ENCODE measurements at places on chromosomes 5 and 9.
A peak's percentile ranks its signal among the peaks of the same experiment; 100 is the strongest.

DNA sequence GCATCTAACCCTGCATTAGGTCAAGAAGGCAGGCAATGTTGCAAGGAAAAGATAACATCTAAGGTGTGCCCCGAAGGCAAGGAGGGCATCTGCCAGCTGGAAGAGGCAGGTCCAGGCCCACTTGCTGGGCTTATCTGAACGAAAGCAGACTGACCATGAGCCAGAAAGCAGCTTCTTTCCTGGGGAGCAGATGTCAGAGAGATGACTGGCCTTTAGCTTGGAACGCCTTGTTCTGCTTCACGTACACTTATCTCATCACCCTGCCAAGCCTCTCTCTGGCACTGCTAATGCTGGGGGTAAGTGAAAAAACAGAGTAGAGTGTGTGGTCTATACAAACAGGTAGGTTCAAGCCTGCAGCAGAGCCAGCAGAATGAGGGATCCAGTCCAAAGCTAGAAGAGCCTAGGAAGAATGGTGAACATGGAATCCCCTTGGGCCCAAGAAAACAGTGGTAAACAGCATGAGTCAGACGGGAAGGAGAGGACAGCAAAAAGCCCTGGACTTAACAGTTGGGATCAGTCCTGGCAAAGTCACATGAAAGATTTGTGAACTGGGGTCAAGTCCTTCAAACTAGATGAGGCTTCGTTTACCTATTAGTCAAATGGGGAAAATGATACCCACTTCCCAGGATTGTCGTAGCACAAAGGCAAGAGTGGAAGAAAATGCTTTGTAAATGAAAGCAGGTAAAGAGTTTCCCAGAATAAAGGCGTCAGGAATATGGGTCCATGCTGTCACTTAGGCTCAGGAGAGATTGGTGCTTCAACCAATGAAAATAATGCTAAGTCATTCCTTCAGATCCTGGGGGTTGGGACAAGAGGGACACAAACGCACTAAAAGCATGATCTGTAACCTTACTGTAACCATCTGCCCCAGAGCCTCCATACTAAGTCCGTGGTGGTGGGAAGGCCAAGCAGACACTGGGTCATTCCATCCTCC lies 200.9 kb downstream of the SLIT3 start:
- peak; percentile 59 for DNase-seq

GRCh38 chr5:135546912-135547311 lies 11.1 kb upstream of the NEUROG1 start:
- no peak for DNase-seq

- no peak for DNase-seq
Observed at GRCh38 chr5:112063856-112064255, 306.9 kb upstream of the NREP start.

- DNase-seq, result no peak
Observed at GRCh38 chr5:52119768-52120167, 667.9 kb upstream of the ITGA1 start.

DNA sequence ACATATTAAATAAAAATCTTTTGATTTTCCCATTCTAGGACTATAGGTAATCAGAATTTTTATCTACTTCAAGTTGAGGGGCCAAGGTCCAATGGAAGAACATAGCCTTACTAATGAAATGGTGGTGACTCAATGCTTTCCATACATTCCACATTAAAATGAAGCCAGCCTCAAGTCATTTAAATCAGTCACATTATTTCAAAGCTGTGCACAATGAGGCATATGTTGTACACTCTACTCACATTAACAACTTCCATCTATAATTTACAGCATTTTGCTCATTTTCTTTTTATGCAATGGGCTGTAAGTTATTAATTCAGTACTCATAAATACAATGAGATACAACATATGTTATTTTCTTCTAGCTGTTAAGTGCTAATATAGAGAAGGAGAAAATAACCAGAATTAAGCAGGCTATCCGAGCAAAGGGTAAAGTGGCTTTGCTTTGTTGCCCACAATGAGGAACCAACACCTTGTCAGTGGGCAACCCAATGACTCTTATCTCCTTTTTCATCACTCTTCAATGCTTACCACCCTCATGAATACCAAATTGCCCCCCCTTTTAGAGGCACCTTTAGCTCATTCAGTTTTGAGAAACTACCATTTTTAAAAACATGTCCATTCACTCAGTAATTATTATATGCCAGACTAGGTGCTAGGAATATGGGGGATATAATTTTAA lies 52.4 kb downstream of the TTLL11 start:
- no peak for DNase-seq

GRCh38 chr9:33142535-33142934 lies 24.6 kb downstream of the B4GALT1 start:
- no peak for DNase-seq

DNA sequence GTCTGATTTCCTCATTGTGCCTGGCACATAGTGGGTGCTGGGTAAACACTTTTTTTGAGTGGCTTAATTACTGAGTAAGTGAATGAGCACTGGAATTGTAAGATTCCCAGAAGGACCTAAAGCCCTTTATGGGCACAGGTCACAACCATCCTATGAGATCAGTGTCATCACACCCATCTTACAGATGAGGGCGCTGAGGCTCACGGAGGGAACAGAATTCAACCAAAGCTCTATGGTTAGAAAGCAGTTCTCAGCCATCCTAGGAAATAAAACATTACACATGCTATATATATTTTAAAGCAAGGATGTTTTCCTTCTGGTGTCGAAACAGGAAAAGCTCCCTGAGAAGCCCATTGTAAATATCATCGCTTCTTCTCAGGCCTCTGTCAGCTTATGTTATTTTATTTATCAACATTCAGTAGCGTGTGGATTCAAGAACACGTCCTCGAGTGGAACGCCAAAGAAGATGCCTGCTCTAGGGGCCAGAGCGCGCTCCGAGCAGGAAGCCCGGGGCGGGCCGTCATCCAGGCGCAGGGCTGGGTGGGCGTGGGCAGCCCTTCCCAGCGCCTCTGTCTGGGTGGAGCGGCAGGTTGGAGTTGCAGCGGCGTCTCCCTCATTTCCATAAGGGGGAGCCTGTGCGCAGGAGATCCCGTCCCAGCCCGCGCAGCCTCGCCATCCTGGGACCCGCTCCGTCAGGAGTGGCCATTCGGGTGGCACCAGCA lies 155.8 kb upstream of the SMIM23 start:
- DNase-seq, result peak; percentile 65

DNA sequence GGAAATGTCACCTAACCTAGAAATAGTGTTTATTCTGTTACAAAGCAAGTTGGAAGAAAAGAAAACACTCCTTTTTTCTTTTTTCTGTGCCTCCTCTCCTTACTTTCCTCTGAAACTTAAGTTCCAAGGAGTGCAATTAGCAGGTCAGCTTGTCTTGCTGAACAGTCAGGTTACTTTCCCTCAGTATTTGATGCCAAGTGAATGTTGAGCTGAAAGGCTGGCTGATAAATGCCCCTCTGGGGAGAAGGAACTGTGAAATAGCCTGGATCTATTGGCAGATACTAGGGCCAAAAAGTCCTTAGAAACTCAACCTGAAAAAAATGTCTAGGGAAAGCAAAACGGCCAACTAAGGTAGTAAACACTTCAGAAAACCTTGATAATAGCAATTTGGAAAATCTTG lies 43.6 kb downstream of the GRIA1 start:
- DNase-seq, result no peak

DNA sequence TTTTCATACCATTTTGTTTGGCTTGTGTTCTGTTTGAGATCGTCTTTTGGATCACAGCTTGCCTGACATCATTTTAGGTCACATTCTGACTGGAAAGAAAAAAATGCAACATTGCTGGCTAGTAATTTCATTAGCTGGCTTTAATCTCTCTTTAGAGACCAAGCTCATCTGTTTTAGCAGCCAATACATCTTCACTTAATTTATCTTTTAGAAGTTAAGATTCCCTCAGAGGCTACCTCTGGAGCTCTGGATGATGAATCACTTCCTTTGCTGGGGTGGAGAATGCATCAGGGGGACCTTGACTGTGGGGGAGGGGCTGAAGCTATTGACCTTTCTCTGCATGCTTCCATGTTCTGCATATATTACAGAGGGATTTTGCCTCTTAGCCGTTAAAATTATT lies 181.5 kb upstream of the OTULINL start:
- peak; percentile 81 for DNase-seq

- DNase-seq, result no peak
Observed at GRCh38 chr9:8857068-8857925, 1057.7 kb upstream of the DMAC1 start.

DNA sequence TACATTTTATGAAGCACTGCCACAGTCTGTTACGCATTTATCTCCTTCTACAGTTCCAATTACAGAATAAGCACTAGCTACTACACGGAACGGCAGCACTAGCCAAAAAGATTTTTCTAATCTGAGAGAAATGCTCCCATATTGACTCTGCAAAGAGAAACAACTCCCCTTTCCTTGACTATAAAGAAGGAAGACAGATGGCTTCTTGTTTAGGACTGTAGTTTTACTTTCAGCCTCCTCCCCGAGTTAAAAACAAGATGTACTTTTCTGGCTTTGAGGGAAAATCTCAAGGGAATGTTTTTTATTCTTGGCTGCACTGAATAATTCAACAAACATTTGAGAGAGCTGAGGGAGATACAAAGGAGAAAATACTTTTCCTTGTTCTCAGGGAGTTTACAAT lies 1.9 kb upstream of the SLC44A1 start:
- DNase-seq, result peak; percentile 20

DNA sequence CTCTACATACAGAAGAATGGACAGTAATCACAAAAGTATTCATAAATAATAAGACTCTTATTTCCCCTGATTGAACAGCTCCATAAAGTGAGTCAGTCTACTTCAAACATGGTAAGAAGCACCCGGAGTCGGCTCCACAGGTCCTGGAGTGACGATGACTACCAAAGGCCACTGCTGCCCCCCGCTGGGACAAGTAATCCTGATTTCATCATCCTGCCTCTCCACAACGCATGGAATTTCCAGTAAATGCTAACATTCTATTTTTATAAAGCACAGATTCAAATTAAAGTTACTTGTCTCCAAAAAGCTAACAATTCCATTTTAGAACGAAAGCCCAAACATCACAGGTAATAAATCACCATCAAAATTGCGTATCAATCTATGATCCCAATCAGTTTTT lies 16.2 kb downstream of the ATPSCKMT start:
- peak; percentile 98 for DNase-seq

DNA sequence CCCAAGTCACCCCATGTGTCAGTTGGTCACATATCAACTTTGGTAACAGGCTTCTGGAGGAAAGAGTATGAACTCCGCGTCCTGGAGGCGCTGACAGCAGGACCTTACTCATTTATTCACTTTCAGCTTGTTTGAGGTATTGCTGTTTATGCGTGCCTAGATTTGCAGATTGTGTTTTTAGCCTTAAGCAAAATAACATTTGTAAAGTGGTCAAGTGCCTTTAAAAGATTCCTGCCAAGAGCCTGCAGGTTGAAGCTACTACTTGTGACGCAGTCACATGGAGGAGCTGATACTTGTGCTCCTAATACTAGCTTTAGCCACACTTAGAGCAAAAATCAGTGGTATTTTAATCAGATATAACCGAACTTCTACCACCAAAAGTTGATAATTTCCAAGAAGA lies 351.3 kb downstream of the ADGRV1 start:
- DNase-seq, result no peak

GRCh38 chr5:142096382-142096781 lies 12.2 kb upstream of the NDFIP1 start:
- peak; percentile 20 for DNase-seq

DNA sequence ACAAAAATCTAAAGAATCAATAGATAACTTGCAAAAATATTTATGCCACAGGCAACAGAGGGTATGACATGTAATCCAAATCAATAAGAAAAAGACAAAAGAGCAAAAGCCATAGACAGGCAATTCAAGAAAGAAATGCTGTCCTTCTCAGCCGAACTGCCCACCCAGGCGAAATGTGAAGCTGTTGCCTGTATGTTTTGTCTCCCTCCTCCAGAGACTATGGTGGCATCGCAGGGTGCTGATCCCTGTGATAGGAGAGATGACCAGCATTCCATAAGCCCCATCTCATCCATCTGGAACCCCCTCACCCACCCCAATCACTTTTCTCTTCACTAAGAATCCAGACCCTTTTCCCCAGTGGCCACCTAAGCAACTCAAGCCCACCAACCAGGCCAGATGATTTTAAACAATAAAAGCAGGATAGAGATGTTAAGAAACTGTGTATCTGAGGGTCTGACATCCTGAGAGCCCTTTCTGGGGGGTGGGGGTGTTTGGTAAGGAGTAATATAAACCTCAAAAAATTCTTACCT lies 5.3 kb upstream of the ACSL6 start:
- no peak for DNase-seq

DNA sequence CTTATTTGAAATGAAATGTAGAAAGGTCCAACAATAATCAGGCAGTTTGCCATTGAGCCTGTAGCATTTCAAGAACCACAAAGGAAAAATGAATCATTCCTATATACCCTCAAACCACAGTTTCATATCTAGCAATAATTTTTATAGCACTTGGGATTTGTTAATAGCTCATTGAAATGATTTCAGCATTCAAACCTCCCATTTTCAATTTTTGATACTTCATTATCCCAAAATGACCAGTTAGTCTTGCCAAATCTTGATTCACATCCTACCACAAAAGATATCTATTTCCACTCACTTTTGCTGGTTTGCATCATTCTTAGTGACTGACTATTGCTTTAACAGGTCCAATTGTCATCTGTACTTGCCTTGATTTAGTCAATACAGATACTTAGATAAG lies 790.1 kb downstream of the TLE1 start:
- peak; percentile 20 for DNase-seq

GRCh38 chr5:168881427-168882149 lies 302.4 kb upstream of the PANK3 start:
- peak; percentile 18 for DNase-seq

GRCh38 chr9:90002397-90003271 lies 397.8 kb downstream of the GADD45G start:
- no peak for DNase-seq

DNA sequence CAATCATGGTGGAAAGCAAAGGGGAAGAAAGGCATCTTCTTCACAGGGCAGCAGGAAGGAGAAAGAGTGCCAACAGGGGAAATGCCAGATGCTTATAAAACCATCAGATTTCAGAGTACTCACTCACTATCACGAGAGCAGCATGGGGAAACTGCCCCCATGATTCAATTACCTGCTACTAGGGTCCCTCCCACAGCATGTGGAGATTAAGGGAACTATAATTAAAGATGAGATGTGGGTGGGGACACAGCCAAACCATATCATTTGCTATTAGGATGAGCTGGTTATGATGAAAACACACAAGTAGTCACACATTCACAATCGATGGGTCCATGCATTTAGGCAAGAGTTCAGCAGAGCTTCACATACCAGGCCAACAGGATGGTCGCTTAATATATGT lies 469.0 kb downstream of the PDE4D start:
- DNase-seq, result no peak
